ENCODE measurements at places on chromosomes 4 and X.

DNA sequence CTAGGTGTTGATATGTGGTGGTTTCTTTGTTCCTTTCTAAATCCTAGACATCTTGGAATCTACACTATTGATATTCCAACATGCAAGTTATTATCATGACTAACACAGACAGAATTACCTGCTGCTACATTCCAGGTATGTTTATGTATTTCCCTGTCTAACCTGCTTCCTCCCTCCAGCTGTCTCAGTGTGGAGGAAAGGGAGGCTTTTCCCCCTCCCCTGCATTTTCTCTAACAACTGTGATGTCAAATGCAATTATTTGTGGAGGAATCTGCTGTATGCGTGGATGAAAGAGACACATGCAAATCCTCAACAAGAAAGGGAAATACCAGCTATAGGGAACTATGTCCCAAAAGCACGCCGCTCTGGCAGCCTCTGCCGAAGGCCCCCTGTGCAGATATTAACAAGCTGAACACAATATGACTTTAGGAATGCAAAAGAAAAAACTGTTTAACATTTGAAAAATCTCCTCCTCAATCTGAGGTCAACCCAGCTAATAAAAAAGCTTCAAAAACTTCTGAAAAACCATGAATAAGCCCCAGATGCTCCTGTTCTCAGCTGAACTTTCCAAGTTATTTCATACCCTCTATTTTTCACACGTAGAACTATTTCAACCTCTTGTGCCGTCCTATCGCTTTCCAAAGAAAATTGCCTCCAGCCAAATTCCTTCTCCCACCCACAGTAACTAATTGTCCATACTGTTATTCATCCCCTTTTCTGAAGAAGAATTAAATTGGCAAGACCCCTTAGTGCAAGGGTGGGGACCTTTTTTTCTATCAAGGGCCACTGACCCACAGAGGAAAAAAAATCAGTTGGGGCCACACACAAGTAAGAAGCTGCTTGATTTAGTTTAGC lies 225.1 kb upstream of the GPC4 start:
- DNase-seq: no peak

DNA sequence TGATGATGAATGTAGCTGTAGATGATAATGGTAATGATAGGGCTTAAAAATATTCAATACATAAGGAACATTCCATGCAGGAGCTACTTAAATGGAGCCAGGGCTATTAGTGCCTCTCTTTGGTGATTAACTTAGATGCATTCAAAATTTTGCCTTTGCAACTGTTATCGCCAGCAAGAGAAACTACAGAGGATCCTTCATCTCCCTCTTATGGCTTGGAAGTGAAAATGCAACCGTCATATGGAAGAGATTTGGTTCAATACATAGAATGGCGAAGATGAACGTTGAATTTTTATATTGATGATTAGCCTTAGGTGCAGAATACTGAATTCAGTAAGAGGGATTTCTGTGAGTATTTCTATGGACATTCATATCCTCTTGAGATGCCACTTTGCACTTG lies 134.5 kb upstream of the NLGN4X start:
- no peak for DNase-seq

- no peak for DNase-seq
Observed at GRCh38 chr4:73450398-73451004, 14.5 kb downstream of the AFP start.

DNA sequence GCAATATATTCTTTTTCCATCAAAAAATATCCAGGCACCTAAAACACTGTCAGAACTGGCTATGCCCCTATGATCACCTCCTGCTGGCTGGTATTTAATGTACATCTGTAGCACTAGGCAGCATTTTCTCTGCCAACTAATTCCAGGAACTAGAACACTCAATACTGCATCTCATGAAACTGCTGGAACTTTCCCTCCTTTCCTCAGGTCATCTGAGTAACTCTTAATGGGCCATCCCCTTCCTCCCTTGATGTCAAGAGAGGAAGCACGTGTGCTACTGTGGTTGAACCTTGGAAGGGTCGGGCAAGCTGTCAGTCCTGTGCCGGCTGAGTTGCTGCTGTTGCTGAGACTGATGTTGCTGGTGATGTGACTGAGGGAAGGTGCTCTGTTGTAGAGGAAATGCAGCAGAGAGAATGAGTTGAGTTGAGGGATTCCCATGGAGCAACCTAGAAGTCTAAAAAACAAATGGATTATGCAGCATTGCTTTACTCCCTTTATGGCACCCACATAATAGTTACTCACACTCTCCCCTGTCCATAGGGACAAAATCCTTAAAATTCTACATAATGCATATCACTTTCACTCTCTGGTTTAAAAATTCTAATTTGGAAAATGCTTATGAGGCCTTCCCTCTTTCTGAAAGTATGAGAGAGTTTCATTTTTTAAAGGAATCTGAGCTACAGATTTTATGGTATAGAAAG lies 39.5 kb downstream of the TMEM165 start:
- no peak for DNase-seq

GRCh38 chr4:2047031-2047660 lies 12.0 kb upstream of the NAT8L start:
- DNase-seq: no peak

- no peak for DNase-seq
Observed at GRCh38 chr4:63937961-63938360, 471.3 kb downstream of the TECRL start.

- no peak for DNase-seq
Observed at GRCh38 chrX:25873196-25873595, 264.9 kb upstream of the MAGEB18 start.

DNA sequence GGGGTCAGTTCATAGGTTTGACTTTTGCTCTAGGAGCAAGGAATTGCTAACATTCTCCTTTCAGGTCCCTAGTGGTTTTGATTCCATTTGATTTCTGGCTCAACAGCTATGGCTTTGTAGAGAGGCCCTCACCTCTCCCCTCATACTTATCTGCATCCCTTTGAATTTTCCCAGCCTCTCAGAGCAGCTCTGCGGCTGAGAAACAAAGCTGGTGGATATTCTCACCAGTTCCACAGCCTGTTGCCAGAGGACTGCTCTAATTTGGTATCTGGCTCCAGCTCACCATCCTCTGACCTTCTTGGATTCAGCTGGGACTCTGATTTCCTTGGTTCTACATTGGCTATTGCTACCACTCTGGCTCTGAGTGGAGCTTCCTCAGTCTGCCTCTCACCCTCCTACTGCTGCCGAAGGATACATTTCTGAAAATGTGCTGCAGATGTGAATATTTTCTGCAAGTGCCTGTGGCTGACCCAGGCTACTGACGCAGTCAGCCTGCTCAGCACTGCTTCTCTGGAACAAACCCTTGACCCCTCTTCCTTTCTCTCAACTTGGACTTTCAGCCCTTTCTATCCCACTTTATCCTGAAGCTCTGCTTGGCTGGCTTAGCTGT lies 110.9 kb upstream of the ENPEP start:
- no peak for DNase-seq

DNA sequence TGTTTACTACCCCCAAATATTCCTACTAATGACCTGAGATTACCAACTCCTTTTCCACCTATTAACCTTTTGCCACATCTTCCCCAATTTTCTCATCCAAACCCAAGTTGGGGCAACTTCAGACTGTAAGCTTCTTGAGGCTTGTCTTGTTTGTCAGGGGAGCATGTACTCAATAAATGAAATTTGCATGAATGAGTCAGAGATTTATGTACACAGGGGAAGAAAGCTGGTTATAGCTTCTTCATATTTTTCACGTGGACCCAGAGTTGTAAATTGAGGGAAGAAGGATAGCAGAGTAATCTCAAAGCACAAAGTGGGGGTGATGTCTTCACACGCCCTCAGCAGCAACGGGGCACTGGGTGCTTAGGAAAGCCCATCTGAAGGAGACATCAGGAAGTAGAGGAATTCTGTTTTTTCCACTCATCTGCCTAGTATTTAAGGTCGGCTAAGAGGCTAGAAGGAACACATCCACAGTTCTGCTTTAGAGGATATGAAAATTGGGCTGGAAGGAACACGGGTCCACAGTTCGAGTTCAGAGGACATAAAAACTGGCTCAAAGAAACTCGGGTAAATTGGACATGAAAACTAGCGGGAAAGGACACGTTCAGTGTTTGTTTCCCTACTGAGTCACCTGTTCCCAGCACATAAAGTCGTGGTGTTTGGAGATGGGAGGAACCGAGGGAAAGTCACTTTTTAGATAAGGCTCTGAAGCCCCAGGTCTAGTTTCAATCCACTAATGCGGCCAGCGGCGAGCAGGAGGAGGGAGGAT lies 696 bp upstream of the CA5B start:
- DNase-seq: no peak

GRCh38 chr4:144599621-144600020 lies 46.3 kb upstream of the HHIP start:
- no peak for DNase-seq

DNA sequence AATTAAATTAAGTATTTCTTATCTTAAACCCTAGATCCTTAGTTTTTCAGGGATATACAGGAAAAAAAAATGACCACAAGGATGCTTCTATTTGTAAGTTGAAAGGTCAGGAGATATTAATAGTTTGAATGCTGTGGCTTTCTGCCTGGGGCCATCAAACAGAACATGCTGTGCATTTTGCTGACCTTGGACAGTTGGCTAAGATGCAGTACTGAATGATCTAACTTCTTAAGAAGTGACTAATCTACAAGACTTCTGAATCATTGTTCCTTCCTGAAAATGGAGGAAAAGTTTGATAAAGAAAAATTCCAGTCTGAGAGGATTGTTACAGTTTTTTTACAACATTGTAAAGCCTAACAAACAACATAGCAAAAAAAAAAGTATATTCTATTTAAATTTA lies 237.8 kb upstream of the JADE1 start:
- no peak for DNase-seq

GRCh38 chr4:181643466-181643865 lies 599.7 kb upstream of the TENM3 start:
- DNase-seq: no peak

DNA sequence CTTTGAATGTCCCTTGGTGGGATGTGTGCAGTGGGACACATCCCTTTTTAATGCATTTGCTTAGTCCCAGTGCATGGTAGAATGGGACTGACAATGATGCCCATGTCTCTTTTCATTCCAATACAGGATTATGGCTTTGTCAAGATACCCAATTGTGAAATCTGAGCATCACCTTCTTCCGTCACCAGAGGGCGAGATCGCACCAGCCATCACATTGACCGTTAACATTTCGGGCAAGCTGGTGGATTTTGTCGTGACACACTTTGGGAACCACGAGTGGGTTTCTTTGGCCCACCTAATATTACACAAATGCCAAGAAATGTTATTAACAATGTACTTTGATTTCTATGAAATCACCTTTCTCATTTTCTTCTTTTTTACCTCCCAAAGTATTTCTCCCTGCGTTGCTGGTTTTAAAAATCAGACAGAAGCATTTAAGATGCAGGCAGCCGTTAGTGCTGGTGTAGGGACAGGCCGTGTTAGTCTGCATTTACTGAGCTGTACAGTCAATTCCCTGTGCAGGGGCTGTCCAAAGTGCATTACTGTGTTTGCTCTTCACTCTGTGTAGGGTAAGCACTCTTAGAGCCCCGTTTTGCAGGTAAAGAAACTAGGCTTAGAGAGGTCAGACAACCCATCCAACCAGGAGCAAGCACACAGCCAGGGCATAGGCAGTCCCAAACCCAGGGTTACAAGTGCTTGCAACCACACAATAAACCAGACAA lies 46.5 kb downstream of the CWH43 start:
- DNase-seq: no peak

- DNase-seq: no peak
Observed at GRCh38 chr4:170226288-170226687, 136.5 kb upstream of the AADAT start.

DNA sequence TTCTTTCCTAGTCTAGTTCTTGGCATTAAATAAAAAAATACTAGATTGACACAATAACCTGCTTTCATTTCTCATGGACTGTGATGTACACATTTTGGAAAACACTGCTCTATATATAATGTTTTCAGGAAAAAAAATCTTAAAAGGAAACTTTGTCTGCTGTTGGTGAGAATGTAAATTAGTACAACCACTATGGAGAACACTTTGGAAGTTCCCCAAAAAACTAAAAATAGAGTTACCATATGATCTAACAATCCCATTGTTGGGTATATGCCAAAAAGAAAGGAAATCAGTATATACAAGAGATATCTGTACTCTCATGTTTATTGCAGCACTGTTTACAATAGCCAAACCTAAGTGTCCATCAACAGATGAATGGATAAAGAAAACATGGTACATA lies 202.3 kb downstream of the PPP3CA start:
- no peak for DNase-seq

DNA sequence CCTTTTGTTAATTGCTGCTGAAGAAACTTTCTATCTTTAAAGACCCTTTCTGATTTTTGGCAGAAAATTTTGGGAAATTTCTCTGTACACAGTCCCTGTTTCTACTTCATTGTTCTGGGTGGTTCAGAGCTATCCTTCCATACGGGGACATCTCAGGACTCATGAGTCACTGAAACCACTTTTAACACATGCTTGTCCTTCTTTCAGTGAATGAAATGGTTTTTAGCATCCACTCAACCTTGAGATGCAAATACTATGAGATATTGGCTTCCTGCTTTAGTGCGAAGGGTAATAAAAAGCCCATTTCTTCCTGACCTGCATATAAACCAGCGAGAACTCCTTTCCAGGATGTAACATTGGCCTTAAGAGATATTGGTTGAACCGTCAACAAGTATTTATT lies 158.0 kb downstream of the REPS2 start:
- no peak for DNase-seq

DNA sequence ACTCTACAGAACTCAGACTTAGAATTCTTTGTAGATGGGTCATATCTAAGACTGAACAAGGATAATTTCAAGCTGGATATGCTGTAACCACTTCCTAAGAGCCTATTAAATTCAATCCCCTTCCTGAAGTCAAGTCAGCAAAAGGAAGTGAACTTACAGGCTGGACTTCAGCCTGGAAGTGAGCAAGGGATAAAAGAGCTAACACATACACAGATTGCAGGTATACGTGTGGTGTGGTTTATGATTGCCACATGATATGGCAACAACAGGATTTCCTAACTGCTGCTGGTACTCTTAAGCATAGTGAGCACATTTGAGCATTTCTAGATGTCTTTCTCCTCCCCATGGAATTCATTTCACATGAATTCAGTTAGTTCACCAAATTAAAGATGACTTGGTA lies 38.2 kb upstream of the UXT start:
- DNase-seq: no peak

- DNase-seq: no peak
Observed at GRCh38 chrX:49260221-49260985, 4.1 kb downstream of the FOXP3 start.

- DNase-seq: no peak
Observed at GRCh38 chr4:144499777-144500176, 146.2 kb upstream of the HHIP start.

GRCh38 chr4:182192511-182193181 lies 50.6 kb upstream of the TENM3 start:
- DNase-seq: no peak

DNA sequence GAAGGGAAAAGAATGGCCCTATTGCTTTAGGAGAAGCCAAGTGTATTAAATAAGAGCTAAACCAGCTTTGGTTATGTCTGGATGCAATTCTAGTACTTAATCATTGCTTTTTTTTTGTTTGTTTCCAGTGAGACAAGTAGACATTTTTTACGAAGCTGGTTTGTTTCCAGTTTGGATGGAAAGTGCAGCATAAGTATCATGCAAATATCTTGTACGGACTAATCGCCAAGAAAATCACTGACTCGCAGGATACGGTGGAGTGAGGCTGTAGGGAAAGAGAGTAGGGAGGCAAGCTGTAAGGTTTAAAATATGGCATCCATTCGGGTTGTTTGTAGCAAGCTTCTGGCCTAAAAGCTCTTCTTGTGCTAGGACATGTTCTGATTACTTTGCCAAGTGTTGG lies 64.8 kb downstream of the HPGD start:
- DNase-seq: no peak

- no peak for DNase-seq
Observed at GRCh38 chr4:106062452-106062875, 167.2 kb downstream of the NPNT start.

Data from stimulated activated CD4-positive, alpha-beta T cell treated with anti-CD3 and anti-CD28 coated beads, TNF-alpha, amount 100 ng/mL, for 4 hours (primary cell).